Activated T-helper 2 cell treated with anti-CD3 and anti-CD28 coated beads, Interferon-gamma antibody, Interleukin-2, Interleukin-4, amounts not matched to agents 10 μg/mL and 5 μg/mL and 100 μg/mL, durations not matched to agents 14 hours and 24 hours and 36 hours (primary cell): ENCODE measurements at places on chromosomes 5 and 9. TPM values are rescaled to one million over a fixed set of nuclear protein-coding genes. Genes with fewer than 3 reads are reported as not detected.

- no peak for DNase-seq
Measured at GRCh38 chr9:88270413-88270812, 117.8 kb upstream of the SPIN1 start.

DNA sequence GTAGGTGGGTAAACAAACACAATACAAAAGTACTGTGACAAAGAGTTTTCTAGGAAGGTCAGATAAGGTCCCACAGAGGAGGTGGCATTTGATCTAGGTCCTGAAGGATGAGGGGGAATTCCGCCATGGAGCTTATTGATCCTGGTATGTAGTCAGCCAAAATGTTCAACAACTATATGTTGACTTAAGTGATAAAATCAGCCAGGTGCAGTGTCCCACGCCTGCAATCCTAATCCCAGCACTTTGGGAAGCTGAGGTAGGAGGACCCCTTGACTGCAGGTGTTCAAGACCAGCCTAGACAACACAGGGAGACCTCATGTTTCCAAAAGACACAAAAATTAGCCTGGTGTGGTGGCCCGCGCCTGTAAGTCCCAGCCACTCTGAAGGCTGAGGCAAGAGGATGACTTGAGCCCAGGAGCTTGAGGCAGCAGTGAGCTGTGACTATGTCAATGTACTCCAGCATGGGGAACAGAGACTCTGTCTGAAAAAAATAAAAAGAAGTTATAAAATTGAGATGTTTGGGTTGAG lies 46.4 kb upstream of the PLIN2 start:
- DNase-seq, result no peak

DNA sequence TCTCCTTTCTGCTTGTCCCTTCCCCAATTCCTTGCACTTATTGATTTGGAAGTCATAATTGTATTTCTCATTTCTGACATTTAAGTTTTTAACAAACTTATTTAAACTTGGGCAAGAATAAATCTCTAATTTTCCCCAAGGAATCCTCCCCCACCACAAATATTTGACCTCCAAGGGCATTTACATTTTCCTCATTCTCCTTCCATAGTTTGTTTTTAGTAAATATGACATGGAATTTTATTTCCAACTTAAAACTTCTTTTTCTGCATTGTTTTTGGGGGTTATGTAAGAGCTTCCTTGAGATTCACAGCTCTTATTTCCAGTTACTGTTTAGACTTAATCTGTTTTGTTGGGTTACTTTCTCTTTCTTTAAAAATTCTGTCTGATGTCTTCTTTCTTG lies 64.9 kb downstream of the ZNF618 start:
- no peak for DNase-seq

GRCh38 chr5:60243713-60244112 lies 350.2 kb upstream of the PDE4D start:
- no peak for DNase-seq

DNA sequence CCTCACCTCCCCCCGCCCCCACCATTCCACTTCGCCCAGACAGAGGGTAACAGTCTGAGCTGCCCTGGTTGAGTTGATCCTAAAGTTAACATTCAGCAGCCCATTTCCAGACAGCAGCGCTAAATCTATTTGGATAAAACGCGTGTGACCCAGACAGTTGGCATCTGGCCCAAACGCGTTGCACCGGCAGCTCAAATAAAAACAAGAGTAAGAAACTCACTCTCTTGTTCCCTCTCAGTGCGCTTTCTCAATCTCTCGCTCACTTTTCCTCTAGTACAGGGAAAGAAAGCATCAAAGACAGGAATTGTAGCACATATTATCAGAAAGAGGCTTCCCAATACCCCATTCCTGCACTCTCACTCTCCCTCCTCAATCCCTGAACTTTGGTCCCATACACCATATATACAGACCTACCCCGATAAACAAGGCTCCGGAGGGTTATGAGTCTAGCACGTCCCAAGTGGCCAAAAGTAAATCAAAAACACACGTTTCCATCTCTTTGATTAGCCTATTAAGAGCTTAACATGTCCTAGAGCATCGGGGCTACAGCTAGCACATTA lies 1.3 kb downstream of the ADAMTS6 start:
- DNase-seq, result no peak

- DNase-seq, result no peak
Measured at GRCh38 chr5:90353254-90353653, 56.3 kb downstream of the CETN3 start.

- no peak for DNase-seq
Measured at GRCh38 chr9:96048956-96049831, 173.7 kb downstream of the ERCC6L2 start.

- DNase-seq, result no peak
Measured at GRCh38 chr5:96288845-96289185, 144.2 kb downstream of the PCSK1 start.

- DNase-seq, result no peak
Measured at GRCh38 chr5:41851116-41851515, 19.1 kb downstream of the OXCT1 start.

DNA sequence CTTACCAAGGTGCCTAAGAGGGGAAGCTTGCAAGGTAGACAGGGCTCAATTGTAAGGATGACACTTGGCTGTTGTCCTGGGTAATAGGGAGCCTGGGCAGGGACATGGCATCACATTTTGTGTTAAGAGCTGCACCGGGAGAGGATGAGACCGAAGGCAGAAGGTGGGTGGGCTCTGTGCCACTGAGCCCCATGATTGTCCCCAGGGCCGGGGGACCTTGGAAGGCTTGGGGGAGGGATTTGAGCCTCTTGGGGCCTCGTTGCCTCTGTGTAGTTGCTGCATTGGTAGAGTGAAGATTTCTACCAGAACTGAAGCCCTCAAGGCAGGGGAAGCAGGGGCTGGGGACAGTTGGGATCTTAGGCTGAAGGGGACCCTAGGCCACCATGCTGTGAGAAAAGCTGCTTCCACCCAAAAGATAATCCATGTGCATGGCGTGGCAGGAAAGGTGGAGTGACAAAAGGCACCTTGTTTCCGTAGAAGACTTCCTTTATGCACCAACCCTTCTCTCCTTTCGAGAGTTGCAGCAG lies 11.9 kb downstream of the FGF18 start:
- DNase-seq, result no peak

GRCh38 chr5:11013793-11014192 lies 252.8 kb upstream of the DAP start:
- no peak for DNase-seq

DNA sequence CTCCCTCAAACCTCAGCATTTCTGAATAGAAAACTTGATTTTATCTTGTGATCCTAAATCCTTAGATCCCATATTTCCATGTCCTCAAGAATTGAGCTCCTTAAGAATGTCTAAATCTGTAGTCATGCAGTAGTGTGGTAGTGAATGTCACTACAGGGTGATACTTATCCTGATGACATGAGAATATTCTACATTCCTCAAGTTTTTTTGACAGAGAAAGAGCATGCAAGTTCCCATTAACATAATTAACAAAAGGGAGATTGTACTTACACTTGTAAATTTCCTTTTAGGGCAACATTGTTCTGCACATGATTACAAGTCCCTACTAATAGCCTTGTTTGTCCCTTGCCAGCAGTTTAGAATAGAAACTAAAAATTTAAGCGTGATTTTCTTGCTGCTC lies 352.3 kb downstream of the PTPRD start:
- no peak for DNase-seq

DNA sequence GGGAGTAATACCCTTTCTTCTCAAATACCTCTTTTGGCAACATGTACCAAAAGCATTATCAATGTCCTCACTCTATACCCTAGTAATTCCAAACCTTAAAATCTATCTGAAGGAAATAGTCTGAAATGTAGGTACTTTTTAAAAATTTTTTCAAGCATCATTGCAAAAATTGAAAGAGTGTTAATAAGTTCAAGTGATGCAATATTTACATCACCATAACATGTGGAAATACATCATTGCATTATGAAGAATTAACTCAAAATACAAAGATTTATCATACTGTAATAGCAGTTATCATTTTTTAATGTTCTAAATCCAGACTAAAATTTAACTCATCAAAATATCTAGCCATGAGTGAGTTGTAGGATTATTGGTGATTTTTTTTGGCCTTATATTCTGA lies 123.1 kb downstream of the DENND1A start:
- no peak for DNase-seq

GRCh38 chr5:133287500-133287899 lies 235.7 kb downstream of the HSPA4 start:
- peak; percentile 12 for DNase-seq

DNA sequence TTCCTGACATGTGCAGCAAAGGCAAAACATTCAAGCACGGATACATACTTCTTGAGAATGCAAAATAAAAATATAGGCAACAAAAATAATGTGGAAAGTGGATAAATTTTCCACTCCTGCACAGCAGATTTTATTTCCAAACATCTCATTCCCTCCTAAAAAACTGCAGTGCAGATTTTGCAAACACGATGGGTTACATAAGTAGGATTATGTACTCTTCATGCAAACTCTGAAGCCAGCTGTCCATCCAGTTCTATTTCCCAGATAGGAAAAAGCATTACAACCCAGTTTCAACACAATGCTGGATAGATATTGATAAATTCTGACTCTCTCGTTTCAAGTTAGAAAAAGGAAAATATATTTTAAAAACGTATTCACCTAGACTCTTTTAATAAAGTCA lies 52.7 kb upstream of the CCNG1 start:
- no peak for DNase-seq

Gene CTSV
- 0.48 and 0.78 TPM in 2 replicates for total RNA-seq

Gene FCHO2
- 1.3 and 1.6 TPM in 2 replicates for total RNA-seq

Gene TICAM2
- 0.85 TPM in 1 of 2 replicates, not detected in the other for total RNA-seq

Gene GABBR2
- total RNA-seq, result not detected in 2 replicates

Gene ARID3C
- total RNA-seq, result 0.14 and 0.21 TPM in 2 replicates

Gene RIMOC1
- 26.6 and 28.7 TPM in 2 replicates for total RNA-seq

Gene SLC46A2
- total RNA-seq, result not detected in 2 replicates
